ENCODE measurements at places on chromosomes 3 and 15. TPM values are rescaled to one million over a fixed set of nuclear protein-coding genes. Genes with fewer than 3 reads are reported as not detected.
A peak's percentile ranks its signal among the peaks of the same experiment; 100 is the strongest.

- no peaks in the 10 kb centered on the region for H3K36me3 ChIP-seq
- no peak overlapping the region for H3K27ac ChIP-seq
- H3K27me3 ChIP-seq = no peaks in the 10 kb centered on the region
- H3K4me3 ChIP-seq = no peak overlapping the region
Measured at GRCh38 chr3:10432156-10432845, 73.1 kb downstream of the ATP2B2 start.

DNA sequence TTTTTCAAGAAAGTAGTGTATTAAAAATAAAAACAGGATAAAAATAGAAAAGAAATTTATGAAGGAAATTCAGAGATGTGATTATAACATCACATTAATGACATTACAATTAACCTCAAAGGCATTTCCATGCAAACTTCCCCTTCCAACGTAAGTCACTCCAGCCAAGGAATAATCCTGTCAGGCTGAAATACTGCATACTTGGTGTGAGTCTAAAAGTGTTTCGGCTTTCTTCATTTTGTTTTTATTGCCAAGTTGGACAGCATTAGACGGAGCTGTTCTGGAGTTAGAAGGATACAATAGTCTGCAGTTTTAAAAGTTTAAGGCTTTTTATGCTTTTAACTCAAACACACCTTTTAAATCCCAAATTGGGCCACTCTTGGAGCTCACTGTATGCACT, 435.0 kb downstream of the MECOM start:
- peaks cover 14% of the 10 kb centered on the region for H3K4me1 ChIP-seq
- no peak for DNase-seq
- H3K4me3 ChIP-seq = no peak overlapping the region

DNA sequence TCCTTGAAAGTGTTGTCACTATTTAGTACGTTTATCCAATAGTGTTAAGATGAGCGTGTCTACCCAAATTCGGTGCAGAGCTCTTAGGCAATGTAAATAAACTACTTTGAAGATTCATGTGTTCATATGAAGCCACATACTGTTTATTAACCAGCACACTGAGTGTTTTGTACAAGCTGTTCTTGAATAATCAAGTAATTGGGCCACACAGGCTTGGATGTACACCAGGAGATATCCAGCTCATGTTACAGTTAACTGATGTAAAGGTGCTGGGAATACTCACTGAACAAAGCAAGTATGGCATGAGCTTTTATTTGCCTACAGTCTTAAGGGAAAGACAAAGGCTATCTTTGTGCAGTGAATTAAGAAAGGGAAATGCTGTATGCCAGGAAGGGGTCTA, 632 bp upstream of the DHX36 start:
- H3K27ac ChIP-seq = peak overlapping the region; percentile 86
- H3K36me3 ChIP-seq = no peaks in the 10 kb centered on the region
- no peaks in the 10 kb centered on the region for H3K27me3 ChIP-seq
- H3K4me3 ChIP-seq = peak overlapping the region; percentile 80
- H3K4me1 ChIP-seq = peaks cover 33% of the 10 kb centered on the region

DNA sequence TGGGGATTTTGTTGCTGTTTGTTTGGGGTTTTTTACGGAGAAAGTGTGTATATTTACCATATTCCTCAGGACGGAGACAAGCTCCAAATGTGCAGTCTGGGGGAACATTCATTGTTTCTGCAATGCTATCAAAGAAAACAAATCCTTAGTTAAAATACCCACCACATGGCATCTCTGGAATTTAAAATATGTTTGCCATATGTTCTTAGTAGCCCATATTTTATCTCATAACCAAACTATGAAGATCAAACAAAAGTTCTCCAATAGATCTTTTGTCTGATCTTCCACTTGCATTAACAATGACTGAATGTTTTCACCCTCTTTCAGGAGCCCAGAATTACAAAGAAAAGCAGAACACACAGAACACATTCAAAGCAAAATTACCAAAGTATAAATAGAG, 35.3 kb downstream of the EFHB start:
- H3K4me1 ChIP-seq = no peaks in the 10 kb centered on the region
- H3K27ac ChIP-seq = no peak overlapping the region
- no peak overlapping the region for H3K4me3 ChIP-seq
- no peaks in the 10 kb centered on the region for H3K36me3 ChIP-seq

GRCh38 chr3:152466784-152467183, 198.1 kb downstream of the MBNL1 start:
- DNase-seq = no peak
- H3K36me3 ChIP-seq = peaks cover 9% of the 10 kb centered on the region
- H3K27me3 ChIP-seq = no peaks in the 10 kb centered on the region
- no peaks in the 10 kb centered on the region for H3K4me1 ChIP-seq

DNA sequence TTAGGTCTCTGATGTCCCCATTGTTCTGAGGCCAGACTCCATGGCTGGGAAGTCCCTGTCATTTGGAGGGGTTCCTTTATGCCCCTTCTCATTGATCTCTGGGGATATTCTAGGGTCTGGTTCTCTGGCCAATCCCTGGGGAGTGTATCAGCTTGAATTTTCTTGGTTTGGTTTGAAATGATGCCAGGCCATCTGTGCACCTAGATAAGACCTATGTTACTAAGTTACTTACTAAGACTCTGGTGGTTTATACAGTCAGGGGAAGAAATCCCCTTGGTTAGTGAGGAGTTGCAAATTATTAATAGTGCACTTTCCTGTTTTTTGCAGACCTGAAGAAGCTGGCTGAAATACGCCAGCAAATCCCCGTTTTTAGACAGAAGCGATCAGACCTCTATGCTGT, 20.3 kb downstream of the NIT2 start:
- peaks cover 6% of the 10 kb centered on the region for H3K36me3 ChIP-seq
- H3K27ac ChIP-seq = no peak overlapping the region
- H3K4me1 ChIP-seq = no peaks in the 10 kb centered on the region

DNA sequence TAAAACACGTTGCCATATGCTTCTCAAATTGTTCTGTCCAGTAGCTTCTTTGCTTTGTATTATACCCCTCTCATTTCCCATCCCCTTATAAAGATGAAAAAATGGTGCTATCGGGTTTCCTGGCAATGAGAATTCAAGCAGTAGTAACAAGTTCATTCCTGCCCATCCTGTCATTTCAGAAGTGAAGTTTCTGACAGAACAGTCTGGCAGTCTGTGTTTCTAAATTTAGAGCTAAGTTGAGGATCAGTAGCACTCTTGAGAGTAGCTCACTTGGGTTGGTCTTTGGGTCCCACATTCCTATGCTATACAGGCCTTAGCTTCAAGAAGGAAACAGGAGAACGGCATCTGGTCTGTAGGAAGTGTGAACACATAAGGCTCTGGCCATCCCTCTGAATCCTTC, 134.6 kb downstream of the GHSR start:
- no peak overlapping the region for H3K4me3 ChIP-seq
- H3K27ac ChIP-seq = peak overlapping the region; percentile 78
- no peaks in the 10 kb centered on the region for H3K27me3 ChIP-seq
- H3K36me3 ChIP-seq = peaks cover 6% of the 10 kb centered on the region
- DNase-seq = no peak

The CPN2 gene
- not detected for total RNA-seq

The KLHL40 gene
- not detected for total RNA-seq

The KCNMB2 gene
- total RNA-seq = 1.6 TPM

The IL12A gene
- 1.5 TPM for total RNA-seq

Data from sigmoid colon (tissue), 7 donors.